IPS DF 6.9 (cell line): ENCODE measurements at places on chromosomes 3 and 15.

DNA sequence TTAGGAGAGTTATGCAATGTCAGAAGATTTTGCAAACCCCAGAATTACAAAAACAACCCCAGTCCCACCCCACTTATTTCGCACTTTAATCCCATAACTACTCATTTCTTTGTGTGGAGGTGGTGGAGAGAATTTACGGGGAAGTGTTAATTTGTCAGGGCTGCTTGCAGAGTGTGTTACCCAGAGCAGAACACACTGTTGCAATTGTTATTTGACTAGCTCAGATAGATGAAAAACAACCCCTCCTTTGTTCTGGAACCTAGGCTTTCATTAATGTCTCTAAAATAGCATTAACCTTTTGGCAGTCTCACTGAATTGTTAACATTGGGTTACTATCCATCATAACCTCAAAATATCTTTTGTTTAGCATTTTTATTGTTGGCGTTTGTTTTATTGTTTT lies 55.8 kb upstream of the MINAR1 start:
- no peak for DNase-seq

DNA sequence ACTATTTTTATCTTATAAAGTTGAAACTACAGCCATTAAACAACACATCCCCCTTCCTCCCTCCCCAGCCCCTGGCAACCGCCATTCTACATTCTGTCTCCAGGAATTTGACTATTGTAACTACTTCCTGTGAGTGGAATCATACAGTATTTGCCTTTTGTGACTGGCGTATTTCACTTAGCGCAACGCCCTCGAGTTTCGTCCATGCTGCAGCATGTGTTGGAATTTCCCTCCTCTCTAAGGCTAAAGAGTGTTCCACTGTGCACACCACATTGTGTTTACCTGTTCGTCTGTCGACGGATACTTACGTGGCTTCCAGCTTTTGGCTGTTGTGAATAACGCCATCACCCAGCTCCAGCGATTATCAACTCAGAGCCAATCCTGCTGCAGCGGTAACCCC lies 52.0 kb upstream of the DLG1 start:
- DNase-seq, result no peak

DNA sequence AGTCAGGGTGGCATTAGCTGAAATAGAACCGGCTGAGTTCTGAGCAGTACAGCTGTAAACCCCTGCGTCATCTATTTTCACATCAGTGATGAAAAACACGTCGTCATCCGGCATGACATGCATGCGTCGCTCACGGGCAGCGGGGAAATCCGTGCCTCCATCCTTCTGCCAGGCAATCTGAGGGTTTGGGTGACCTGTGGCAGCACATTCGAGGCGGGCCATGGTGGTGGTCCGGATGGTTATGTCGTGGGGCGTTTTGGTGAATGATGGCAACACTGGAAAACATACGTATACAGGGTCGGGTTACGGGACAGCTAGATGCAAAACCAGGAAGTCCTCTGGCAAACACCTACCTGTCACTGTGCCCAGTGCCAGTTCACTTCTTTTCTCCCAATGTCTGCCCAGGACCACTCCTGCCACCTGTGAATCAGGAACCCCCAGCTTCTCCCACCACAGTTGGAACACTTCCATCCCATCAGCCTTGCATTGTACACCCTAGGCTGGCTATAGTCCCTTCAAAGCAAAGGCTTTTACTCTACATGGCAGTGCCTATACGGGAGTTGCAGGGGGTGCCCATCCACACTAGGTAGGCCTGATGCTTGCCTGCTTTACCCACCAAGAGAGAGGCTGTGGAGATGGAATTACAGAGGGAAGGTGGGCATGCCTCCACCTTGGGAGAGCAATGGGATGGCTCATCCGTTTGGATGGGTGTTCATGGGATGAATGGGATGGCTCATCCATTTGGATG lies 116.7 kb downstream of the LRIG1 start:
- no peak for DNase-seq

DNA sequence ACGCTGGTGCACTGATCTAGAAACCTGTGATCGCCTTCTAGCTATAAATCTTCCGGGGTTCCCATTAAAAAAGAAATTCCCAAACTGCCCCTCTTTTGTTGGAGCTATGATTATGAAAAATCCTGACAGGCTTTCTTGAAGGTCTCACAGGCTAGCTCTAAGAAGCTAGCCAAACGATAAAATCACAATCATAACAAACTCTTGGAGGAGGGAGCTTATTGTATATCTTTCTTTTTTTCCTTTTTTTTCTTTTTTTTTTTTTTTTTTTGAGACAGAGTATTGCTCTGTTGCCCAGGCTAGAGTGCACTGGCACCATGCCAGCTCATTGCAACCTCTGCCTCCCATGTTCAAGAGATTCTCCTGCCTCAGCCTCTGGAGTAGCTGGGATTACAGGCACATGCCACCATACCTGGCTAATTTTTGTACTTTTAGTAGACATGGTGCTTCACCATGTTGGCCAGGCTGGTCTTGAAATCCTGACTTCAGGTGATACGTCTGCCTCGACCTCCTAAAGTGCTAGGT lies 72.0 kb downstream of the MYO1E start:
- DNase-seq, result no peak

GRCh38 chr15:62603742-62604141 lies 438.7 kb upstream of the C2CD4B start:
- no peak for DNase-seq

- no peak for DNase-seq
These were observed 84.2 kb downstream of the FOXP1 start for GRCh38 chr3:71499227-71499876.

- DNase-seq, result no peak
These were observed 87.1 kb downstream of the CGNL1 start for GRCh38 chr15:57463360-57463759.

DNA sequence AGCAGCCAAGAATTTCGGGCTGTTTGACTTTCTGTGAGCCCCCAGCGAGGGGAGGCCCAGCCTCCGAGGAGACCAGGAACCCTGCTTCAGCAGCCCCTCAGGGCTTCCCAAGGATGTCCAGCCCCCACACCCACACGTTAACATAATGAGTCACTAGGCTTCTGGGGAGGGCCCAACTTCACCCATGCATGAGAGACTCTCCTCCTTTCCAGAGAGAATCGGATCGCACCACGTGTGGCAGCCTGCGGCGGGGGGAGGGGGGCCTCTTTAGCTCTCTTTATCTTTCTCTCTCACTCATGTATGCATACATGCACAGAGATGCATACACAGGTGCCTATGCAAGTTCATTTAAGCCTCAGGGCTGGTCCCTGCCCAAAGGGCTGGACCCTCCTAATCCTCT lies 3.1 kb upstream of the AP2M1 start:
- DNase-seq, result no peak

- no peak for DNase-seq
These were observed 91.5 kb downstream of the ADAMTS17 start for GRCh38 chr15:100250176-100250800.
